ENCODE measurements at places on chromosomes 1 and 21. TPM values are rescaled to one million over a fixed set of nuclear protein-coding genes. Genes with fewer than 3 reads are reported as not detected.

DNA sequence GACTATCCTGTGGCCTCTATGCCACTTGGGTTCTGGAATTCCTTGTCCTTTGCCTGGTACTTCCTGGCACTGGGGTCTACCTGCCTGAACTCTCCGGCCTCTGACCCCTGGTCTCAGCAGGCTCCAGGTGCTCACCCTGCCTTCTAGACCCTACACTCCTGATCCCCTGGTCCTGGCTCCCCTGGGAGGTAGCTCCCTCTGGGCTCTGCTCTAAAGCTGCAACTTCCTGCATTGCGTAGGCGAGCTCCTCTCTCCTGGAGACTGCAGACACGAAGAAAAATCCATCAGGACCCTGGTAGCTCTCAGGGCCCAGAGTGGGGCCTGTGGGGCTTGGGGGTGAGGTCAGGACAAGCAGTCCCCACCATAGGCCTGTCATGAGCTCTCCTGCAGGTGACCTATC lies 7.8 kb upstream of the PLEKHG5 start:
- no peak overlapping the region for H3K27ac ChIP-seq
- H3K4me1 ChIP-seq = peaks cover 13% of the 10 kb centered on the region
- DNase-seq = no peak
- peaks cover 4% of the 10 kb centered on the region for H3K27me3 ChIP-seq
- no peaks in the 10 kb centered on the region for H3K36me3 ChIP-seq

DNA sequence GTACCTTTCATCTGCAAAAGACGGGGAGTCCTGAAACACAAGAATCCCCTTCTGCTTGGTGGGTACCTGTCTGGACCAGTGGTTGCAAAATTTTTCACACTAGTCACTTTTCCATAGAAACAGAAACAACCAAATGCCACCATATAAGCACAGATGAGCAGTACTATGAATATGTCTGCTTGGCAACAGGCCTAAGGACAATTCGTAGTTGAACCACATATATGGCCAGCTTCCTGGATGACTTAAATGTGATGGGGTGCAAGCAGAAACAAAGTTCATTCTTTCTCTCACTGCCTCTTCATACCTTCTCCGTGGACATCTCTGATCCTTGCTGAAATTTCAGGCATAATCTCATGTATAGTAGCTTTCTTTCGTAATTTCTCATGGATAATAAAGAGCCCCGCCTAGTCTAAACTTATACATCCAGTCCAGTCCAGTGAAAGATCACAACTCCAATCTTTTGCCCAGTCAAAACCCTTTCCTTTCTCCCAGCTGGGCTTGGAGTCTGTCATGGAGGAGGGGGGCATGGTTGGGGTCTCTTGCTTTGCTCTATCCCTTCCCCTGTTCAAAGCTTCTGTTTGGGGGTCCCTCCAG lies 7.0 kb downstream of the FCAMR start:
- H3K4me3 ChIP-seq = no peak overlapping the region
- peaks cover 10% of the 10 kb centered on the region for H3K27me3 ChIP-seq
- peaks cover 24% of the 10 kb centered on the region for H3K4me1 ChIP-seq
- H3K27ac ChIP-seq = no peak overlapping the region
- DNase-seq = no peak
- peaks cover 2% of the 10 kb centered on the region for H3K36me3 ChIP-seq

DNA sequence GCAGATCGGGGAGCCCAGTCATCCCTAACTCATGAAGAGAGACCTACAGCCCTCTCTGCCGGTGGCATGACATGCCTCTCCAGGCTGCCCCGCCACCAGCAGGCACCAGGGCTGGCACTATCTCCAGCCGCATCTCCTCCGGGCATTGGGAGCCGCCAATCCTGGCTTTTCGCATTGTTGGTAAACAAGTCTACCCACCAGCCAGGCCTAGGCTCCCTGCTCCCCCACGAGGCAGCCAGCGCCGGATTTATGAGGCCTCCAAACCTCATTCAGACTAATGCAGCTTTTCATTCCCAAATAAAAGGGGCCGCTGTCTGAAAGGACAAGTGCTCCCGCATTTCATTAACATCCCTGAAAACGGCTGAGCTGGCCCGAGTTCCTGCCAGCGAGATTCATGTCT lies 3.4 kb upstream of the GRIK3 start:
- H3K4me1 ChIP-seq = peaks cover 3% of the 10 kb centered on the region
- DNase-seq = no peak
- H3K27ac ChIP-seq = no peak overlapping the region
- H3K36me3 ChIP-seq = peaks cover 9% of the 10 kb centered on the region
- H3K27me3 ChIP-seq = peaks cover 79% of the 10 kb centered on the region

DNA sequence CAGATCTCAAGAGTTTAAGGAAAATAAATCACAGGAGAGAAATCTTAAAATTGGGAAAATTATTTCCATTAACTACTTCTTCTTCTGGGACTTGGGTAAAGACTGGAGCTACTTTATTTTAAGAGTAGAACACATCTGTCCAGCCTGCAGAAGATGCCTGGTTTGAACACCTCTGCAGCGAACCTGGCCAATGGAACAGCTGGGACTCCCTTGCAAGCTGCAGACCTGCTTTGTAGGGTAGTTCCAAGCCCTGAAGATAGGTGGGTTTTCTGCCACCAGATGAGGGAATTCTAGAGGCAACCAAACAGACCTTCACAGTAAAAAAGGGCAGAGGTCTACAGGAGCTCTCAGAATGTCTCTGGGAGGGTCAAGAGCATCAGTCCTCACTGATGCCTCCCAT lies 86.5 kb upstream of the CACNA1E start:
- peaks cover 49% of the 10 kb centered on the region for H3K4me1 ChIP-seq
- no peaks in the 10 kb centered on the region for H3K27me3 ChIP-seq
- DNase-seq = no peak
- H3K27ac ChIP-seq = no peak overlapping the region
- no peak overlapping the region for H3K4me3 ChIP-seq

- no peaks in the 10 kb centered on the region for H3K27me3 ChIP-seq
- DNase-seq = no peak
- no peaks in the 10 kb centered on the region for H3K4me1 ChIP-seq
- no peak overlapping the region for H3K27ac ChIP-seq
Measured at GRCh38 chr1:49576327-49576901, 447.3 kb downstream of the AGBL4 start.

DNA sequence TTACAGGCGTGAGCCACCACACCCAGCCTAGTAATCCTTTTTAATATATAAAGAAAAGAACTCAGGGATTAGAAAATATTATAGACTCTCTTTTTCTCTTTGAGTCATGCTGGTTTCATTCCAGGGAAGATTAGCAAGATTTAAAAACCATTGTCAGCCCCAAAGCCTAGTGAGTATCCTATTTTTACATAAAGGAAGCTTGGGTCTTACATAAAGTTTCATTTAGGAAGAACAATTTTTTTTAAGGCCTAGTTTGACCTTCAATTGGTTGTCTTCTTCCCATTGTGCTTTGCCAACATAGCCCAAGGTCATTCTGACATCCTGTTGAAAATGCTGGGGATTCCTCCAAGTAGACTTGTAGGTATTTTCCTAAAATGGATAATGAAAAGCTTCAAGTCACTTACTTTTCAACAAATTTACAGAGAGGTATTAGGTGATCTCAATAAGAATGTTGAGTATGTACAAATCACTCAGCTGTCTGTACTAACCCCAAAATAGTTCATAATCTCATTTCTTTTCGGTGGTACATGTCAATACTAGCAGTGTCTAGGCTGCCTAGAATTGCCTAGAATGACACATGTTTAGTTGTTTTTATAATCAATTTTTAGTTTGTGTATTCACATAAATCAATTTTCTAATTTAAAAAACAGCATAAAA lies 4.3 kb upstream of the KIF14 start:
- H3K4me1 ChIP-seq = peaks cover 26% of the 10 kb centered on the region
- H3K27ac ChIP-seq = peak overlapping the region; percentile 3
- DNase-seq = no peak
- H3K4me3 ChIP-seq = no peak overlapping the region
- no peaks in the 10 kb centered on the region for H3K27me3 ChIP-seq

DNA sequence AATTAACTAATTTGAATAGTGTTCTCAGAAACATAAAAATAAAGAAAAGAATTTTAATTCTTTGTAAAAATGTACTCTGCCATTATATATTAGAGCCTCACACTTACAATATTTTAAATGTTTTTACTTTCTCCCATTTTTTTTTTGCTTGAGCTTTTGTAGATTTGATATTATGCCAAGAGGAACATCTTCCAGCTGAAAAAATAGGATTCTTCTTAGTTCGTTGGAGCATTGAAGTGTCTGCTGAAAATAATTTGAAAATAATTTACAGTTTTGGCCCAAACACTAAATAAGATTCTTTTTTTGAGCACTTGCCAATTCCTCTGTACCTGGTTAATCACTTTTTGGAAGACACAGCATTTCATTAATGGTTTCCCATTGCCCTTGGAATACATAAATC lies 175.0 kb upstream of the COL11A1 start:
- H3K4me1 ChIP-seq = no peaks in the 10 kb centered on the region
- no peaks in the 10 kb centered on the region for H3K27me3 ChIP-seq
- H3K27ac ChIP-seq = no peak overlapping the region
- H3K4me3 ChIP-seq = no peak overlapping the region
- no peak for DNase-seq

DNA sequence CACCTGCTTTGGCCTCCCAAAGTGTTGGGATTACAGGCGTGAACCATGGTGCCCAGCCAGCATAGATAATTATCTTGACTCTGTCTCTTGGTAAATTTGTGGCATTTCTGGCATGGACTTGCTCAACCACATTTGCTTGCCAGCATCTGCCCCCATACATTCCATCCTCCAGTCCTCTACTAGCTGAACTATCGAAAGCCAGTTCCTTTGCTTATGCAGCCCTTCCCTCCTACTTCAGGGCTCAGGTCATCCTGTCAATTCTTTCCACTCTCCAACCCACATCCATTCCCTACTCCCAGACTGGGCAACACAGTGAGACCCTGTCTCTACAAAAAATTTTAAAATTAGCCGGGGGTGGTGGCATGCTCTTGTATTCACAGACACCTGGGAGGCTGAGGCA lies 13.0 kb upstream of the UQCRHL start:
- H3K36me3 ChIP-seq = no peaks in the 10 kb centered on the region
- H3K27ac ChIP-seq = peak overlapping the region; percentile 11
- DNase-seq = no peak
- no peak overlapping the region for H3K4me3 ChIP-seq

- DNase-seq = no peak
- H3K36me3 ChIP-seq = peaks cover 2% of the 10 kb centered on the region
- peaks cover 55% of the 10 kb centered on the region for H3K27me3 ChIP-seq
Measured at GRCh38 chr1:162385702-162386101, 4.2 kb downstream of the C1orf226 start.

DNA sequence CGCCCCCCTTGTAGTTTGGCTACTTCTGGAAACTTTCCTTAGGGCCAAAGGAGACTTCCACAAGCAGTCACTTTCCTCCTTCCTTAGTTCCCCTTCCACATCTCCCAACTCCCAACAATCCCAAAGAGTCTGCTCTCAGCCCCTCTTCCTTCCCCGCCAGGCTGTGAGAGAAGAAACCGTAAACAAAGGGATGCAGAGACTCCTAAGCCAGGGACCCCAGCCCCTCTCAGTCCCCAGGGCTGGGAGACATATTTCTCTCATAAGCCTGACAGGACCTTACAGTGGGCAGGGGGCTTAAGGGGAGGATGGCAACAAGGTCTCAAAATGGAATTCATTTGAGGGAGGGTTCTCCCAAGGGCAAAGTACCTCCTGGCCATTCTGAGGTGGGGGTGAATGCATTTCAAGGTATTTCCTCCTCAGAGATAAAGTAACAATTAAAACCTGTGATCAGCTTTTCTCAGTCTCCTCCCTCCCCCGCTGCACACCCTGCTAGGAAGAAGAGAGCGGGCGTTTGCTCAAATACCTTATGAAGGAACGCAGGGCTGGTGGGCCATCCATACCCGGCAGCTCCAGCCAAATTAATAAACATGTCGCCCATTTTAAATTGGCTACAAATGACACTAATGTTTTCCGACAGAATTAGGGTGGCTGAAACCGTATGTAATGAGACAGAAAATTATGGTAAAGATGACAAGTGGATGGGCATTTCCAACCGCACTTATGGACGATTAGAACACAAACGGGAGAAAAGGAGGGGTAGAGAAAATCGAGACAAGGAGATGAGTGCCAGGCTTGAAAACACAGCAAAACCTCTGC lies 4.0 kb downstream of the BARHL2 start:
- H3K27ac ChIP-seq = no peak overlapping the region
- peaks cover 6% of the 10 kb centered on the region for H3K36me3 ChIP-seq
- no peak overlapping the region for H3K4me3 ChIP-seq
- no peak for DNase-seq

- H3K4me3 ChIP-seq = no peak overlapping the region
- DNase-seq = no peak
- no peaks in the 10 kb centered on the region for H3K4me1 ChIP-seq
- H3K27me3 ChIP-seq = peaks cover 48% of the 10 kb centered on the region
Measured at GRCh38 chr1:85208488-85208887, 7.7 kb upstream of the SYDE2 start.

- H3K4me3 ChIP-seq = no peak overlapping the region
- no peak for DNase-seq
- H3K4me1 ChIP-seq = peaks cover 39% of the 10 kb centered on the region
- H3K27me3 ChIP-seq = no peaks in the 10 kb centered on the region
- peaks cover 3% of the 10 kb centered on the region for H3K36me3 ChIP-seq
- no peak overlapping the region for H3K27ac ChIP-seq
Measured at GRCh38 chr1:88697503-88697902, 13.4 kb downstream of the PKN2 start.

DNA sequence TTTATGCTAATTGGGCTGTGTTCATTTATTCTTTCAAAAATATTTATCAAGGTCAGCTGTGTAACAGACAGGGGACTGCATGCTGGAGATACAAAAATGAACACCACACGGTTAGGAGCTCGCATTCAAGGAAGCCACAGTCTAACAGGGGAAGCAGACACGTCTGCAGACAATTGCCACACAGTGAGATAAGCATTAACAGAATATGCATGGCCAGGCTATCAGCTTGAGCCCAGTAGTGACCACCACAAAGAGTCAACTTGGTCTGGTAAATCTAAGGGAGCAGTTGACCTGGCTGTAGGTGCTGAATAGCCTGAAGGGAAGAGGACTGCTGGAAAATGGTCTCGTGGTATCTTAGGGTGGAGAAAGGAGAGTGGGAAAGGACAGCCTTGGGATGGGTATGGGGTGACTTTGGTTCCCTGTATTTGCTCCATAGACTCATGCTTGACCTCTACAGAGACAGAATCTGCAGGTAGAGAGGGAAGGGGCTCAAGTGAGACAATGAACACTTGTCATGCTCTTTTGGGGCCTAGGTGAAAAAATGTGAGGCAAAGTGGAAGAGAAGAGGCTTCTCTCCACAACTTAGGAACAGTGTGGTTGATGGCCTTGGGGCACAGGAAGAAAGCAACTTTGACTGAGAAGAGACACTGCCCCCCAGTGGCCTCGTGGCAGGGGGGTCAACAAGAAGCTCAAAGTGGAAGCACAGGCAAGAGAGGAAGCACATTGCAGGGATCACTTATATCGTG lies 7.6 kb upstream of the NPL start:
- no peak overlapping the region for H3K4me3 ChIP-seq
- peak; percentile 40 for DNase-seq
- peaks cover 7% of the 10 kb centered on the region for H3K4me1 ChIP-seq
- H3K27me3 ChIP-seq = peaks cover 9% of the 10 kb centered on the region
- H3K36me3 ChIP-seq = no peaks in the 10 kb centered on the region

GRCh38 chr1:155117610-155118009 lies 10.1 kb upstream of the EFNA1 start:
- peaks cover 23% of the 10 kb centered on the region for H3K27me3 ChIP-seq
- no peaks in the 10 kb centered on the region for H3K36me3 ChIP-seq
- peaks cover 2% of the 10 kb centered on the region for H3K4me1 ChIP-seq

RNF186 gene
- not detected for total RNA-seq

GNG12 gene
- total RNA-seq = not detected

TTC22 gene
- total RNA-seq = 10.4 TPM

HMGN1 gene
- 231 TPM for total RNA-seq

TNFRSF4 gene
- 127 TPM for total RNA-seq

NHLH2 gene
- total RNA-seq = not detected

RAB7B gene
- total RNA-seq = not detected

SNX7 gene
- 0.99 TPM for total RNA-seq

PTPN14 gene
- not detected for total RNA-seq
